ENCODE measurements at places on chromosomes 2 and 18. TPM values are rescaled to one million over a fixed set of nuclear protein-coding genes. Genes with fewer than 3 reads are reported as not detected.

- DNase-seq = no peak
These were observed 82.5 kb downstream of the SPP2 start for GRCh38 chr2:234133004-234133403.

DNA sequence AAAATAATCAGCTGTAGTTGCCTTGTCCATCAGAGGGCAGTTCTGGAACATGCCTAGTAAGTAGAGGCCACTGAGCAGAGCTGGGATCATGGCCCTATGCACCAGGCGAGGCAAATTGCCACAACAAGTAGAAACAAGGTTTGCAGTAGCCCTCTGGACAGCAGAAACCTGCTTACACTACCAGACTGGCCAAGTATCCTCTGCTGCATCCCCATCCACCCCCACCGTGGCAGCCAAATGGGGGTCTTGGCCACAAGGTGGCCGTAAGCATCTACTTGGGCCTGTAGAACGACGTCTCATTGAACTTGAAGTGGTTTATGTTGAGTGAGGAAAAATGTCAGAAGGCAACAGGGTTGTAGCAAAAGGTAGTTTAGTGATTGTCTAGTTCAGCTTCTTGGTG, 241.2 kb downstream of the ALPK2 start:
- DNase-seq = no peak

- DNase-seq = no peak
These were observed 72.5 kb downstream of the SH3BP4 start for GRCh38 chr2:235024191-235024860.

DNA sequence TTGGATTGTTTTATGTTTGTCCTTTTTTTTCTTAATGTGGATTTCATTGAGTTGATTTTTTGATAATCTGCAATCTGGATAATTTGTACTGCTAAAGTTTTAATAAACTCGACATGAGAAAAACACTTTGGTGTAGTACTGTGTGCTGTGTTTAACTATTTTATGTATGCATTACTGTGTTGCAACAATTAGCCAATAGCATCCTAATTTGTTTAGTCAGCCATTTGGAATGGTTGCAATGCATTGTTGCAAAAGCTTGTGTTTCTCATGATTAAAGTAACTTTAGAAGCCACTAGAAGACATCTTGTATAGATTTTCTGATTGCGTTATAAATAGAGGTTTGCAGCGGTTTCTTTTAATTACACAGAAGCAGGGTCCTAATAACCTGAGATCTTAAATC, 53.5 kb downstream of the PPIG start:
- no peak for DNase-seq

DNA sequence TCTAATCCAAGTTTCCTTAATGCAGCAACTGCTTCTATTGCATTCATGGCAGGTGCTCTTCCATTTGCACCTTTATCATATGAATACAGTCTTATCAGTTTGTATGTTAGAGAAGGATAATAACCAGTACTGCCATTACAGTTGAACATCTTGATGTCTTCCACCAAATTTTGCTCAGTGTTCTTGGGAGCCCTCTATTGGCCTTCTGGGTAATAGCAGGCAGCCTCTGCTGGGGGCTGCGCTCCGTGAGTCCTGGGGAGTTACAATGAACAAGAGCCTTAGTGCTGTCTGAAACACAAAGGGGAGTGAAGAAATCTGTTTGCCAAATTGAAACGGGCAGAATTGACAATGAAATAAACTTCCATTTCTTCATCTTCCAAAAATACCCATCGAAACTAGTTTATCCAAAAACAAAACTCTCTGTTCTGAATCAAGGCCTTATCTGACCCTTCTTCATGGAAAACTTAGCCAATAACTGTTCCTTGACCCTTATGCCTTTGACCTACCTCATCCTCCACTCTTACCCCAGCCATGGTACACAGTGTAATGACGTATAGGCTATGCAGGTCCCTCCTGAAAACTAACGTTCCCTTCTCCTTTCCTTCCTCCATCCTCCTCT, 79.9 kb downstream of the ALK start:
- DNase-seq = no peak

- no peak for DNase-seq
These were observed 151.0 kb upstream of the DNMT3A start for GRCh38 chr2:25492726-25493125.

DNA sequence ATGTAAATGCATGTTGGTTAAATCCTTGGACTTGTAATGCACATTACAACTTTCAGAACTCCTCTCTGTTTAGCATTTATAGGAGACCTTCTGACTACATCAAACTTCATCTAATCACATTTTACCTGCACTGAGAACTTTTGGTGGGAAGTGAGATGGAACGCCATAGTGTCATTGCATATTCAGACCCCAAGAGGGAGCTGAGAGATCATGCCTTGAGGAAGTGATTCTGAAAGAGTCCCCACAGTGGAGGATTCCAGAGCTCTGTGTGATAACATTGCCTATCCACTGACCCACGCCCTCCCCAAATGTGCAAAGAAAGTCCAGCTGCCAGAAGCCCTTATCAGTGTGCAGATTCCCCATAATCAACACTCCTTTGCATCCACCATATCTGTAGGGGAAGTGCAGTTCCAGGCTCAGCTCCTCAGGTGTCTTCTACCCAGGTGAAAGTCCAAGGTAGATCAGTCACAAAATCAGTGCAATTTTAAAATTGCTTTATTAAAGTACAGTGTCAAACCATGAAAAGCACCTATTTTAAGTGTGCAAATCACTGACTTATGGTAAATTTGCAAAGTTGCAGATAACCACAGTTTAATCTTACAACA, 212.4 kb downstream of the RPIA start:
- DNase-seq = no peak

DNA sequence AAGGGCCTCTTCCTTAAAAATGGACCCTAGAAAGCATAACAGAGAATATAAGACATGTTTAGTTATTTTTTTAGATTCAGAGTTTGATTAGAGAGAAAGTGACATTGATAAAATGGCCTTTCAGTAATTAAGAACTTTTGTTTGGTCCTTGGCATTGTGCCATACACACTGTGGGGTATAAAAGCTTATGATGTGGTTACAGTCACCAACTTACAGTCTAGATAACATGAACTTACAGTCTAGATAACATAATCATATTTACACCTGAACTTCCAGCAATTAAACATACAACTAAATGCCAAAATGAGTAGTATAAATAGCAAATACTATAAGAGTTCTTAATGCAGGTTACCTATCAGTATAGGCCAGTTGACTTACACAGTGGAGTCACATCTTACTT, 25.6 kb upstream of the EFEMP1 start:
- no peak for DNase-seq

GRCh38 chr2:20300656-20301055, 50.0 kb downstream of the PUM2 start:
- DNase-seq = no peak

DNA sequence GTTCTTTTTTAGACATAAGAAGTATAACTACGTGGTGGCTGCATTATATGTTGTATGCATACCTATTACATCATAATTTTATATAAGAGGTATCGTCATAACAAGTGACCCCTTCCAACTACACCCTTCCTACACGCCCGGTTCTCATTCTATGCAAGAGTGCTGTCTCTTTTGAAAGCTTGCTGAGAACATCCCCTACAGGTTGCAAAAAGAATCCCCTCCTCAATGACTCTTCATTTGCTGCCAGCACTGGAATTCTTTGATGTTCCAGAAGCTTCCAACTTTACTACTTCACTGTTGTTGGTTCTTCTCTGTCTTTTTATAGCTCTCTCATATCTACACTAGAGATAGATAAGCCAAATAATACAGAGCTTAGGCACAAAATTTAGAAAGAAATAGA, 66.4 kb downstream of the CDH7 start:
- no peak for DNase-seq

- DNase-seq = no peak
These were observed 81.1 kb downstream of the RAPH1 start for GRCh38 chr2:203453858-203454451.

The FBLN7 gene
- total RNA-seq = 15.6 TPM

The GCKR gene
- 1.8 TPM for total RNA-seq

The ALK gene
- not detected for total RNA-seq
